ENCODE measurements at places on chromosomes 12 and 14.

DNA sequence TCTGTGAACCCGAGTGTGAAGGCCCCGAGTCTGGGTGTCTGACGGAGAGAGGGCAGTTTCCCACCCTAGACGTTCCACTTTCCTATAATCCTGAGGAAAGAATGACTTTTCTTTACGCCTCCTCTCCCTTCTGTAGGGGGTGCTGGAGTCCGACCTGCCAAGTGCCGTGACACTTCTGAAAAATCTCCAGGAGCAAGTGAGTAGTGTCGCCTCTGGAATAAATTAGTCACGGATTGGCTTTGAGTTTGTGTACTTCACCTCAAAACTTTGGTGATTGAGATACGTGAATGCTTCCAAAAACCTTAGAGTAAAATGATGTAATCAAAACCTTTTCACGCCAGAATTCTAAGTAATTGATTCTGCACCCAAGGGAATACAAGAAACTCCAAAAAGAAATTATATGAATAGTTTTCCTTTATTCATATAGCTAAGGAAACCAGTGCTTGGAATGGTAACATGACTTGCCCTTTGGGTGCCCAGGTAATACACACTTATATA is 452 bp downstream of the NGDN start:
- DNase-seq = no peak

DNA sequence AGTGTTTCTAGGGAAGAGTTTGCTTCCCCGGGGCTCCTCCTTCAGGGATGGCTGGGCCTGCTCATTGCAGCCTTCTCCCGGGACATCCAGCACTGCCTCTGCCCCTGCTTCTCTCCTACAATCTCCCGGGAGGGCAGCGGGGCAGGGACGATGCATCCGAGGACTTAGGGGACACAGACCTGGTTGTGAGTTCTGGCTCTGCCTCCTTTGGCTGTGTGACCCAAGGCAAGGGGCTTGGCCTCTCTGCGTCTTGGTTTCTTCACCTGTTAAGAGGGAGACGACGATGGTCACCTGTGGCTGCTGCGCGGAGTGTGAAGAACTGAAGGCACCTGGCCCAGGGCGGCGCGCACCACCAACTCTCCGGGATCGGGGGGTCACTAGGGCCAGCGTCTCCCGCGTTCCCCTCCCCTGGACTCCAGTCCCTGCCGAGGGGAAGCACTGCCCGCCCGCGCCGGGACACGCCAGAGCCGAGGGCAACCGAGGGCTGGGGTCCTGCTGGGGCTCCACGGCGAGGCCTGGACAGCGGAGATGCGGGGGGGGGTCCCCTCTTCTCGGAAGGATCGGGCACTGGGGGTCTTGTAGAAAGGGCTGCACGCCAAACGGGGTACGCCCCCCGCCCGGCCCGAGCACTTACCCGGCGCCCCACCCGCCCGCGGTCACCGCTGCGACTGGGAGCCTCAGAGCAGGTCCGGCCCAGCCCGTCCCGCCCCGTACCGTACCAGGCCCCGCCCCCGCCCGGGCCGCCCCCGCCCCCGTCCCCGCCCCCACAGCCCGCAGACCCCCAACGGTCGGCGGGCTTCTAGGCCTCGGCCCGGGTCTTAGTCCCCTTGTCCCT is at the start of gene HVCN1:
TSS of gene HVCN1 (minus strand) at position 670 of the 835 bp plus-strand sequence. CDS start 5,870 bp downstream, outside the sequence.
- no peak for DNase-seq

DNA sequence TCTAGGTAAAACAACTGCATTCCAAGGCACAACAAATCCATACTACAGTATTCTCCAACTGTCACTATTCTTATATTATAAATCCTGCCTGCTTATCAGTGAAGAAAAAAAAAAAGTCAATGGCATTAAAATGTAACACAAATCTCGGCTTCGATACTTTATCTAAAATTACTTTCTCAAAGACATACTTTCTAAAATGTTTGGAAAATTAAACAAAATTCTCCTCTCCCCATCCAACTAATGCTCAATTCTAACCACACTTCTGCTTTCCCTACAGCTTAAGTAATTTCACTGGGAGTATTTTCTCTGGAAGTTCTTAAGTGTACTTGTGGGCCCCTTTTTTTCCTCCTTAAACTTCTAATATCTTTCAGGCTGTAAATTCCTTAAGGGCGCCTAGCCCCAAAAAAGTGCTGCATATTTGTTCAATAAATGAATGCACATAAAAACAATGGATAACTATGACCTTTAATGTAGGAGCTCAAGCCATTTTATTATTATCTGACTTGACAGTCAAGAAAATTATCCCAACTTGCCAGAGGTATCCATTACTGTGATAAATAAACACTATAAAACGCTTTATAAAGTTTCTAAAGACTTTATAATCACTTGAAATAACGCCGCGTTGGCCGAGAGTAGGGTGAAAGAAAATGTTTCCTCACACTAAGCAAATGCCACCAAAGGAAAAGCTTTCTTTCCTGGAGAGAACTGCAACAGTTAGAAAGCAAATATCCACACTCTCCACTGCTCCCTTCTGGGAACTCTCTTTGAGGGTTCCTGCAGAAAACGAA is 977 bp downstream of the HEATR5A start:
- DNase-seq = no peak

- no peak for DNase-seq
Measured at GRCh38 chr14:87908550-87908949, 84.4 kb downstream of the GALC start.

DNA sequence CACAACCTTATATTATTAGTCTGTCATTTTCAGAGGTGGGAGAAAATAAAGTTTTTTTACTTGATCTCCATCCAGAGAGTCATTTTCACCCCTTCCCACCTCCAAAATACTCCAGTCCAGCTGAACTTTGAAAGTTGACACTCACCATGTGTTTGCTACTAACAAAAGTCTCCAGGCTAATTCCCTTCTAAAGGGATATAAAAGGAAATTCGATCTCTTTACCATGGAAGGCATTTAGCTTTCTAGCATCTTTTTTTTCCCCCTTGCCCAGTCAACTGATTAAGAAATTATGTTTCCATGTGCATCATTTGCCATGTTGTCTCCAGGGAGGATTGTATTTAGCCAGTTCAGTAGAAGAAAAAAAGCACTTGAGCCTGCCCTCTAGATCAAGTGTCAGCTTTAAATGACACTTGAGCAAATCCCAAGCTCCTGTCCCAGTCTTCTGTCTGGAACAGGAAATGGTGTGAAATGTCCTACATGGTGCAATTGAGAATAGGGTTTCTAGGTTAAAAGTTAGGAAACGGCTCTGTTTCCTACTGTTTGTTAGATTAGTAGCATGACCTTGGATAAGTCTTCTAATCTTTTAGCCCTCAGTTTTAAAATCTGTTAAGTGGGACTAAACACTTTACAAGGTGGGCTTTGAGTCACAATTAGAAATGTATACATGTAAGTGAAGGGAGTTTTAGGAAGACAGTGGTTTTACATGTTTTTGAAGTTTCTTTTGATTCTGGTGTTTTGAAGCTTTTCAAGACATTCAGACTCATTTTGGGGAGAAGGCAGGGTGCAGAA is 67.2 kb downstream of the GNS start:
- DNase-seq = no peak

Data from coronary artery (tissue), 2 donors.